ENCODE measurements at places on chromosomes 3 and 15. TPM values are rescaled to one million over a fixed set of nuclear protein-coding genes. Genes with fewer than 3 reads are reported as not detected.

DNA sequence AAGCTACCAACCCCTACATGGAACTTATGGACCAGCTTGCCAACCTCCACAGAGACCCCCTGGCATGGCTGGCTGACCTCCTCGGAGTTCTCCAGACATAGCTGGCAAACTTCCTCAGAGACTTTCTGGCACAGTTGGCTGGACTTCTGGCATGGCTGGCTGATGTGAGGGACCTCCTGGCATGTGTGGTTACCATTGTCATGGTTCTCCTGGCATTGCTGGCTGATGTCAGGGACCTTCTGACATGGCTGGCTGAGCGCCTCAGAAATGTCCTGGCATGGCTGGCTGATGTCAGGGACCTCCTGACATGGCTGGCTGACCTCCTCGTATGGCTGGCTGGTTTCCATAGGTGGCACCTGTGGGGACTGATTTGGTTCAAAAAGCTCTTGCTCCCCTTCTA lies 17.5 kb downstream of the MAP1A start:
- DNase-seq, result no peak

DNA sequence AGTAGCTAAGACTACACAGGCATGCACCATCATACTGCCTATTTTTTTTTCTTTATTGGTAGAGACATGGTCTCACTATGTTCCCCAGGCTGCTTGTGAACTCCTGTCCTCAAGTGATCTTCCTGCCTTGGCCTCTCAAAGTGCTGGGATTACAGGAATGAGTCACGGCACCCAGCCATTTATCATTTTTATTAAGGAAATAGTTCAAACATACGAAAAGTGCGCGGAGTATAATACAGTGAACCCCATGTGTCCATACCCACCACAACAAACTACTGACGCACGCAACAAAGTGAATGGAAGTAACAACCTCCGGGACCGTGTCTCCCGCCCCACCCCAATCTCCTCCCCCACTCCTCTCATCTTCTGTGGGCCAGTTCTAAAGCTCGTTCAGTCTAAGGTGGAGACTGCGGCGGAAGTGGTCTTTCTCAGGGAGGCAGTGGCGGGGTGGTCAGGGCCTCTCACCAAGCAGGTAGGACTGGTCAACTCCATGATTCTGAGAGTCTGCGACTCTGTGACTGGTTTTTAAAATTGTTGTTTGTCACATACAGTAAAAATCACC lies 42.1 kb downstream of the DNAJB8 start:
- DNase-seq, result no peak

Gene PLCB2
- 90.4 TPM for total RNA-seq

- DNase-seq, result no peak
These were observed 35.4 kb downstream of the LIPC start for GRCh38 chr15:58467121-58467721.

DNA sequence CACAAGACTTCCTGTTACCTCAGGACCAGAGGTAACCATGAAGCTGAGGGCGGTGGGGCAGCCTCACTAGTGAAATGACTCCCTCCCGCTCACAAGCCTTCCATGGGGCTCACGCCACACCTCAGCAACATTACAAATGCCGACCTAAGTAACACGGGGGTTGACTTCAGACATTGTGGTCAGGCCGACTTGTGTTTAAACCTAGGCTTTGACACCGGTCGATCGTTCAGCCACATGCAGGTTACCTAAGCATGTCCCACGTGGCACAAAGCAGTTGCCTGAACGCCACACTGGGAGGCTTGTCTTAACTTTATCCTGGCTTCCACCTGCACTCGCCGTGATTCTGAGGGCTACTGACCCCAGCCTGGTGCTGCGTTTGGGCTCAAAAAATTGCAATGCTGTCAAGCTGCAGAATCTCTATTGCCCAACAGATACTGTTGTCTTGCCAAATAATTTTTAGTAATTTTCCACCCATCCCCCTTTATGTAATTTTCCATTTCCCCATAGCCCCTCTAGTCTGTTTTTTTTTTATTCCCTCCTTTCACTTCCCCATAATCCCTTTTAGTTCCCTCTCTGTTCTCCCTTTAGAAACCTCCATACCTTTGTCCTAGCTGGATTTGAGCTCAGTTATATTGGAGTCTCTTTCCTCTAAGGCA lies 158.6 kb upstream of the RGMA start:
- peak; percentile 7 for DNase-seq

DNA sequence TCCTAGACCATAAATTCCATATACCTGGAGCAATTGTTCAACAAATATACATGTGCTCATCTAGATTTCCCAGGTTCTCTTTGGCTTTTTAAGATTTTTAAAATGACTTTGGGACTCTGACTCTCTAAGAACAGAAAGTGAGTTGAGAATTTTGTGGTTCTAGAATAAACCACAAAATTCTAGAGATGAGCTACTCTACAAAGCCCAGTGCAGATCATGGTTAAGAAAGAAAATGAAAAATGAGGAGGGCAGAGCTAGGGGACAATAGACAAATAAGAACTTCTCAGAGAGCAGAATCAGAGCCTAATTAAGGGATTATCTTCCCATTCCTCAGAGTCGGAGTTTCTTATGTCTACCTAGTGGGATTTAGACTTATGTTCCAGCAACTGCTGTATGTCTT lies 694.7 kb downstream of the ZNF385D start:
- DNase-seq, result no peak

DNA sequence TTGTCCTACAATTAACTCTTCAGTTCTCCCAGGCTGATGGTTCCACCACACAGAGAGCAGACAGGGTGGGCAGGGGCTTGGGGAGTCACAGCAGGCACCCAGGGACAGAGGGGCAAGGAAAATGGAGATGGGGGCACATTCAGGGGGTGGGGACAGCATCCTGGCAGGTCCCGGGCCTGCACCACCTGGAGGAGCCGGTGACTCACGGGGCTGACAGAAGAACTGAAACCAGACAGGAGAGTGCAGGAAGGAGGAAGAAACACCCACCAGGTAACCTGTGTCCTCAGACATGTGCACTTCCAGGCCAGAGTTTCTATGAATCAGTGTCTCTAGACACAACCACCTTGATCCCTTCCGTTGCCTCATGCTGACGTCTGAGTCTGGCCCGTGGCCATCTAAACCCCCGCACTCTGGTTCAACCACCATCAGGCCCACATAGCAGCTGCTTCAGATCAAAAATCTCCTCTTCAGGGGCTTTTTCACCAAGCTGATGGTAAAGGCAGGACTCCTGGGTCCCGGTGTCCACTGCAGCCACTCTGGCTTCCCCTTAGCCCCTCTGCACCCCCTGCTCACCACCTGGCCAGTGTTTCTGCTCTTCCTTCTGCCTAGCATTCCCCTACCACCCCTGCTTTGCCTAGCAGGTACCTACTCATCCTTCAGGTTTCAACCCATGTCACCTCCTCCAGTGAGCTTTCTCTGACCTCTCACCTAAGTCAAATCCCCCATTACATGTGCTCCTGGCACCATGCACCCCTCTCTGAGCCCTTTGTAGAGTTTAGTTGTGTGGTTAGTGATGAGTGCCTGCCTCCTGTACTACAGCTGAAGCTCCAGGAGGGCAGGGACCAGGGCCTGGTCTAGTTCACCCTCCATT lies 16.5 kb upstream of the CYP11A1 start:
- peak; percentile 80 for DNase-seq

GRCh38 chr3:144164352-144164751 lies 192.7 kb downstream of the DIPK2A start:
- no peak for DNase-seq
